NK-92 treated with Interleukin-12 subunit alpha and Interleukin-12 subunit beta, amount 100 ng/mL, for 24 hours (cell line): ENCODE measurements at places on chromosomes 13 and 19.

- DNase-seq = no peak
Observed at GRCh38 chr19:15433519-15434069, 14.8 kb upstream of the AKAP8L start.

DNA sequence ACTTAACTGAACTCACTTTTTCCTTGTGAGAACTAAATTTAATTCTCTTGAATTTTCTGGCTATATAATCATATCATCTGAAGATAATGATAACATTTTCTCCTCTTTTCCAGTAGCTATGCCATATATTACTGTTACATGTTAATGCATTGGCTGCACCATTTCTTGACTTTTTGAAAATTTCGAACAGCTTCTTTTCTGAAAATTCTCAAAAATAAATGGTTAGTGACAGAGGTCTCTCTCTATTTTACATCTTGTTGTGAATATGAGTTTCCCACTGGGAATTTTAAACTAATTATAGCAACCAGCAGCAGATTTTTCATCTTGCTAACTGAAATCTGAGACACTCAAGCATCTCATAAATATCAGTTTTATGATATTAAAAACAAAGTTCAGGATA lies 30.6 kb downstream of the MBNL2 start:
- no peak for DNase-seq

DNA sequence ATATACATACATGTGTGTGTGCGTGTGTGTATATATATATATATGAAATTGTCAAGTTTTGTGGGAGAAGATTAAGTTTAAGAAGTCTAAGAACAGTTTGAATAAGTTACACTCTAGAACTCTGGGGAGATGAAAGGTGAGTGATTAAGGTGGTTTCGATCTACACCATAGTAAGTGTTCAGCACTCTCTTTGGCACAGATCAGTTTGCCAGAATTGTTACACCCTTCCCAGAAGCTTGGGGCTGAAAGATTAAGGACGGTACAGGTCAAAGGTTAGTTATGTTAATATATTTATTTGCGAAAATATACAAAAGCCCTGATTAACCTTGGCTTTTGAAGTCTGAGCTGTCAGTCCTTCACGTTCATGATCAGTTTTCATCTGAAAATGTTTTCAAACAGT lies 309.1 kb downstream of the KLF5 start:
- no peak for DNase-seq

DNA sequence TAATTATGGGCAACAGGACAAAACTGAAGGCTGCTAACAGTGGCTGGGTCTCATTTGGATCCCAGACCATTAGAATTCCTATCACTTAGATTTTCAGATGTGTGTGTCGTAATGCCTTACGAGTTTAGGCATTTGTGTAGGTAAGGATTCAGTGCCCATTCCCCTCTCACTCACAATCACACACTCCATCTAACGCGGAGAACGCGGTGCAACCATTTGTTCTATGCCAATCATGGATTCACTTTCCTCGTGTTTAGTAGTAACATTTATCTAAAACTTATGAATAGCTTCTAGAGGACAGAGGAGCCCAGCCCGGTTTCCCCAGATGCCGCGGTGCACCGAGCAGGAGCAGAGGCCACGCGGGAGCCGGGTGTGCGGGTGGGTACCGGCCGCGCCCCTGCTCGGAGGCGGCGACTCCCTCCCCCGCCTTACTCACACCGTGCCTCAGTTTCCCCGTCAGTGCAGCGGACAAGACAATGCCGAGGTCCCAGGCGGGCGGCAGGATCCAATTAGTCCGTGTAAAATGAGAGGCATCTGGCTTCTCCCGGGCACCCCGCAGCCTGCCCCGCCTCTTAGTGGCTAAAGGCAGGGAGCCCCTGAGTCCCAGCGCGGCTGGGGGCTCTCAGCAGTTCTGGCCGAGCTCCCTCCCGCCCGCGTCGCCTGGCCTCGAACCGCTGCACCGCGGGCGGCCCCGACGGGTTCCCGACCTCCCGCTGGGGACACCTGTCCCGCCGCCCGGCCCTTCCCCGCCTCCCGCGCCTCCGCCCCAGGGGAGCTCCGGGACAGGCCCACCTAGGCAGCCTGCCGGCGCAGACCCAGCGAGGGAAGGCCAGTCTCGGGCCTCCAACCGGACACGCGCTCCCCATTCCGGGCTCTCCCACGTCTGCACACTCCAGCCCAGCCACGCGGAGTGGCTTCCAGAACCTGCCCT lies 5.9 kb upstream of the C1QTNF9B start:
- no peak for DNase-seq

DNA sequence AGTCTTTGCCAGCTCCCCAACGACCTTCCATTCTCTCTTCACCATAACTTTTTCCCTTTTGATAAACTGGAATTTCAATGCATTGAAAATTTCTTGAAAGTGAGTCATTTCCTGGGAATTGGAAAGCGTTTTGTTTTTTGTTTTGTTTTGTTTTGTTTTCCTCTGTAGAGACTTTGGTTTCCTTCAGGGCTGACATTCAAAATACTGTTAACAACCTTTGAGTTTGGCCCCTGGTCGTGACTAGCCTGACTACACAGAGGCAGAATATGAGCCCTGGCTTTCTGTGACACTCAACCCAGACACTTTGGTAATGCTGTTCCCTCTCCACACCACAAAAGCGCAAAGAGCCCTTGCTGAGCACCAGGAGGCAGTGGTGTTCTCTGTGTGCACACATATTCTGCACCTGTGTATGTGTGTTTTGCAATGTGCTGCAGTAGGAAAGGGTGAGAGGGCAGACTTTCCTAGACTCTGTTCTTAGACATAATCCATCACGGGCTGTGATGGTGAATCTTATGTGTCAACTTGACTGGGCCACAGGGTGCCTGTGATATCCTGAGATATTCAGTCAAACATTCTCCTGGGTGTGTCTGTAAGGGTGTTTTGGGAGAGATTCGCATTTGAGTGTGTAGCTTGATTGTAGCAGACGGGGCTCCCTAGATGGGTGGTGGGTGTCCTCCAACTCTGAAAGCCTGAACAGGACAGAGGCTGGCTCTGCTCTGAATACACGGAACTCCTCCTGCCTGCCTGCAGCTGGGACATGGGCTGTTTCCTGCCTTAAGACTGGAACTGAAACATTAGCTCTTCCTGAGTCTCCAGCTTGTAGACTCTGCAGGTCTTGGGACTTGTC lies 29.5 kb upstream of the ANKRD10 start:
- no peak for DNase-seq

DNA sequence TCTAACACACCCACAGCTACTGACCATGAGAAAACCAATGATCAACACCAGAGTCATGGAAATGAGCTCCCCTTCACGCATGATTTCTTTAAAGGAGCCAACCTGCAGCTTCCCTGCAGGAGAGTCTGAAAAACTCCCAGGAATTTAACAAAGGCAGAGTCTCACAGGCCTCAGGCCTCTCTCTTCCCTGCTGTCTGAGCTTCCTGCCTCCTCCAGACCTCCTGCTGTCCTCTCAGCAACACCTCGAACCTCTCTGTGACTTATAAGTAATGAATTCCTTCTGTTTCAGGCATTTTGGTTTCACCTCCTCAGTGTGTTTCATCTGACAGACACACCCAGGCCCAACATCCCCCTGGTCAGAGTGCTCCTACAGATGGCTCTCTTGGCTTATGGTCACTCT lies 1044.4 kb downstream of the UQCRFS1 start:
- DNase-seq = no peak

DNA sequence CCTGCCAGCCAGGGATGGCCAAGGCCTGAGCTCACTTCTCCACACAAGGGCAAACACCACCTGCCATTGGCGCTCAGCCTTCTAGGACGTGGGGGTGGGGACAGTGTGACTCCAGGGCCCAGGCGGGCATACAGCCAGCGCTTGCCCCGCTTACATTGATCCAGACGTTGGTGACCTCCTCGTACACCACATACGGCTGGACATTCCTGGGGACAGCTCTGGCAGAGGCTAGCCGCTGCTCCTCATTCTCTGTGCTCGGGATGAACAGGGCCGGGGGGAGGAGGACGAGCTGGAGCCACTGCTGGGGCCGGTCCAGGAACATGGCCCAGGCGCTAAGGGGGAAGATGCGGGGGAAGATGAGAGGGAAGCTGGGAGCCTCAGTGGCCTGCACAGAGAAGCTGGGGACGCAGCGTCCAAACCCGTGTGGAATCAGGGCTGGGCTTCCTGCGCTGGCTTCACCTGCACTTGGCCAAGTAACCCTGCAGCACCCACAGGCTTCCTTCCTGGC lies 25.1 kb upstream of the MYDGF start:
- no peak for DNase-seq

DNA sequence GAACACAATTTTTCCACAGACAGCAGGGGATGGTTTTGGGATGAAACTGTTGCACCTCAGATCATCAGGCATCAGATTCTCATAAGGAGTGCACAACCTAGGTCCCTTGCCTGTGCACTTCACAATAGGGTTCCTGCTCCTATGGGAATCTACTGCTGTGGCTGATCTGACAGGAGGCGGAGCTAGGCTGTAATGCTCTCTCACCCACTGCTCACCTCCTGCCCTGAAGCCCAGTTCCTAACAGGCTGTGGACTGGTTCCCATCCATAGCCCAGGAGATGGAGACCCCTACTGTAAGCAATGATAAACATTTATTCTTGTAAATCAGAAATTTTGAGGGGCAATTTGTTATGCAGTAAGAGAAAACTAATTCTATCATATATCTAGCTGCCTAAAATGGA lies 1234.7 kb downstream of the SLITRK1 start:
- DNase-seq = no peak
